Activated CD8-positive, alpha-beta memory T cell treated with anti-CD3 and anti-CD28 coated beads for 1 hour (primary cell): ENCODE measurements at places on chromosomes 12 and 14.
A peak's percentile ranks its signal among the peaks of the same experiment; 100 is the strongest.

GRCh38 chr12:69986114-69986513, 161.1 kb downstream of the MYRFL start:
- no peak for DNase-seq

- no peak for DNase-seq
Measured at GRCh38 chr12:49019443-49020324, 1.1 kb upstream of the PRKAG1 start.

DNA sequence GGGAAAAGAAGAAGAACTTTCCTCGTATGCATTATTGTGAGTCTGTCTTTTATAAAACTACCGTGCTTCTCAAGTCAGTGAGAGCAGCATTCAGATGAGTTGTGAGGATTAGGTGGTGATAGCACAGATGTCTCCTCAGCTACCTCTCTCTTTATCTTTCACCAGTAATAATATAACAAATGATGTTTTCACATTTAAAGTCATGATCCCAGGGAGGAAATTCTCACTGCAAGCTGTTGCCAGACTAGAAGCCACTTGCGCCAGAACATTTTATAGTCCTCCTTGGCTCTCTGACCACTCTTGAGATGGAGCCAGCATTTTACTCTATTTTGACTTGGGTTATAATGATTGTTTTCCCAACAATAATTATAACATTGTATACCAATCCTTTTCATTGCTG, 443.1 kb downstream of the AEBP2 start:
- DNase-seq = no peak

- DNase-seq = no peak
Measured at GRCh38 chr14:89207925-89208328, 209.1 kb downstream of the FOXN3 start.

DNA sequence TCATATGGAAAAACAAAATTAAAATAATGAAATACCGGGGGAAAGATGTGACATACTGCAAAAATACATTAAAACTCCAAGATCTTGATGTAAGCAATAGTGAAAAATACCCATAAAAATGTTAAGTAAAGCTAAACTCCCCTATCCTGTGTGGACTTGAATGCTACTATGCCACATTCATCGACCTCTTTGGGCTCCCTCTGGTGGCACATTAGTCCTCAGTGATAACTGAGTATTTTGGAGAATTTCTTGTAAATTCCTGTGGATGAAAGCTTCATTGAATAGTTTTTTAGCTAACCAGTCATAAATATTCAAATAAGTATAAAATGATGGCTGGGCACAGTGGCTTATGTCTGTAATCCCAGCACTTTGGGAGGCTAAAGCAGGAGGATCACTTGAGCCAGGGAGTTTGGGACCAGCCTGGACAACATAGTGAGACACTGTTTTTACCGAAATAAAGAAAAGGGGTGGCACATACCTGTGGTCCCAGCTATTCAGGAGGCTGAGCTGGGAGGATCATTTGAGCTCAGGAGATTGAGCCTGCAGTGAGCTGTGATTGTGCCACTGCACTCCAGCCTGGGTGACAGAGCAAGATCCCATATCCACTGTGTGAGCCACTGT, 42.4 kb upstream of the SGPP1 start:
- DNase-seq = peak; percentile 3

DNA sequence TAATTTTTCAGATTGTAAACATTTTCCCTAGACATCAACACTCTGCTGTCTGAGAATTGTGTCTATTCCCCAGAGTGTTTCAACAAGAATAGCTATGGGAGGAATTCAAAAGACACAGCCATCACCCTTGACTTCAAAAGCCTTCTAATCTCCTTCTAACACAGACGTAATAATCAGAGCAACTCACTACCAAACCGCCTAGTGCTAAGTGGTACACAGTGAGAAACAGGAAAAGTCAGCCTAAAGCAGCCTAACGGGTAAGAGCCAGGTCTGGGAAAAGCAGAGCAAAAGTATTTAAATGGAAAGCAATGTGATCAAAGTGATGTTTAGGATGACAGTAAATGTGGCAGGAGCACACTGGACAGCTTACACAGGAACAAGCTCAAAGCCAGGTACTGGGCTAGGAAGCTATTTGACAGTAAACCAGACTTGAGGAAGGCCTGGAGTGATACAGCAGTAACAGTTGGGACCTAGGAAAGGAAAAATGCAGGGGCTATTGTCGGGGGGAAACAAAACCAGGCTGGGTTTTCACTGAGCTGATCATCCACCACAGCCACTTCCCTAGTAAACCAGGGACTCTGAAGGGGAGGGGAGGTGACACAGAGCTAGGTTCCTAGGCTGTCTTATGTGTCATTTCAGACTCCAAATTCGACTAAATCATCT, 29.4 kb downstream of the CORO1C start:
- DNase-seq = no peak

GRCh38 chr12:57724936-57725740, 13.4 kb downstream of the AGAP2 start:
- no peak for DNase-seq

DNA sequence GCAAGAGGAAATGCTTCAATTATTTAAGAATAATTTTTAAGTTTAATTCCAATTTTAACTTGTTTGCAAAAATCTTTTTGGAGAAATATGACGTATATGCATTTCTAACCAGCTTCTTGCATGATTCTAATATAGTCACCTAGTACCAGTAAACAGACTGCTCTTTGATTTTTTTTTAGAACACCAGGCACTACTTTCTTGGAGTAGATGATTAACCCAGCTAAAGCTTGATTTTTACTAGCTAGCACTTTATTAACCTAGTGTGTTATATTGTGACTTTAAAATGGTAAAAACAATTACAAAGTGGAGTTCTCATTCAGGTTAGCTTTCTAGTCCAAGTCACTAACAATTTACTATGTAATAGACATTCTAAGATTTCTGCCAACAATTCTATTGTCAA, 32.6 kb upstream of the FGD4 start:
- no peak for DNase-seq

- no peak for DNase-seq
Measured at GRCh38 chr12:68831272-68831671, 23.3 kb downstream of the MDM2 start.

DNA sequence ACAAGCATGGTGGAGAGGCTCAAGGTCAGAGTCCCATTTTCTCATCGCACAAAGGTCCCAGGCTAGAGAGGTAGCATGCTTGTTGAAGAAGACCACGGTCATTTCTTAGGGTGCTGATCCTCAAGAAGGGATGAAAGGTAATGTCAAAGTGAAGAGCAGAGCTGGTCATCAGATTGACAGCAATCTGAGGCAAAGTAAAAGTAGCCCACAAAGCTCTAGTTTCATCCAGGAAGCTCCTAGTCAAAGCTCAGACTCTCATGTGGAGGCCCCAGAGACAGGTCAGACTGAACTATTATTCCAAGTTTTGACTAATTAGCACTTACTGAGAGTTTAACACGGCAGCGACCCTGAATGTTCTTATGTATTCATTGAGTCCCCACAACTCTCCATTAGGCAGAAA, 270.6 kb downstream of the RPS29 start:
- DNase-seq = no peak

GRCh38 chr12:6450869-6451347, 934 bp upstream of the TAPBPL start:
- DNase-seq = no peak

- DNase-seq = no peak
Measured at GRCh38 chr12:26740991-26741390, 92.0 kb downstream of the ITPR2 start.

DNA sequence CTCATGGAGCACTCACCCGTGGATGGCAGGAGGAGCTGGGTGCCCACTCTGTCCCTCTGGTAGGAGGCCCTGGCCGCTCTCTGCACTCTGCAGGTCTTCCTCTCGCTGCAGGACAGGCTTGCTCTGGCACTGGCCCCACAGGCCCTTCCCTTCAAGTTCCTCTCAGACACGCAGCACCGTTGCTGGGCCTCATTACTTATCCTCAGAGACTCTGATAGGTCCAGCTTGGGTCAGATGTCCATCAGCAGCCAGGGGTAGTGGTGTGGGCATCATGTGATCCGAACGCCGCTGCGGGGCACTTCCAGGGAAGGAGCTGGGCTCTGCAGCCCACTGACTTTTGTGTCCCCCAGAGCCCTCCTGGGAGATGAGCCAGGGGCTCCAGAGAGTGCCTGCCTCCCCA, 11.8 kb downstream of the OTUB2 start:
- no peak for DNase-seq

GRCh38 chr12:47850153-47851084, 30.7 kb upstream of the HDAC7 start:
- no peak for DNase-seq

DNA sequence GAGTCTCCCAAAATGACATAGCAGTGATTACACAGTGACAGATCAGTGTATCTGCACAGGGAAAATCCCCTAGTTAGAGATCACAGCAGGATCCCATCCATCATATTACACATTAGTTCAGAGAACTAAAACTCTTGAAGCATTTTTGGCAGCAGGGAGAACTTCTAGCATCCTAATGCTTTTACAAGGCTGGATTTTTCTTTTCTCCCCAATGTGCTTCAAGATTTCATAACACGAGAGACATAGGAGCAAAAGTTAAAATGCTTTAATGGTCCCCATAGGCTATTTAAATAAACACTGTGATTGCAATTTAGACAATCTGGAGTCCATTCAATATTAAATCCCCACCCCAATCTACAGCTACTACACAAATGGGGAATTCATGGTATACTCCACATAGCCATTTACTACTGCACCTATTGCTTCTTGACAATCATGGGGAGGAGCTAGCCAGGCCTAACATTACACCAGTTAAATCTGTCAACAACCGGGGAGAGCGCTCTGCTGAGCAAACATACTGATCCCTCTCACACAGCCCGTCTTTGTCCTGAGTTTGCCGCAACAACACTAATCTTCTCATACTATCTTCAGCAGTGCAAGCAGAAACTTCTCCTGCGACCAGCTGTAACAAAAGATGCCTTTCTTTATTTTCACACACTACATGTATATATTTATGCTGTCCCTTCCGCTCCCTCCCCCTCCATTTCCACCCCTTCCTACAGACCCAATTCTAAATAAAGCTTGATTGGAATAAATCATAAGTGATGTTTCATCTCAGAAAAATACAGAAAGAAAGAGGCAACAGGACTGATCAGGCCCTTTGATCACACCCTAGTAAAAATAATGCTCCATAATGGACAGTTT, 120.3 kb upstream of the SOX5 start:
- DNase-seq = no peak

GRCh38 chr12:41419131-41419893, 231.2 kb downstream of the PDZRN4 start:
- DNase-seq = no peak

DNA sequence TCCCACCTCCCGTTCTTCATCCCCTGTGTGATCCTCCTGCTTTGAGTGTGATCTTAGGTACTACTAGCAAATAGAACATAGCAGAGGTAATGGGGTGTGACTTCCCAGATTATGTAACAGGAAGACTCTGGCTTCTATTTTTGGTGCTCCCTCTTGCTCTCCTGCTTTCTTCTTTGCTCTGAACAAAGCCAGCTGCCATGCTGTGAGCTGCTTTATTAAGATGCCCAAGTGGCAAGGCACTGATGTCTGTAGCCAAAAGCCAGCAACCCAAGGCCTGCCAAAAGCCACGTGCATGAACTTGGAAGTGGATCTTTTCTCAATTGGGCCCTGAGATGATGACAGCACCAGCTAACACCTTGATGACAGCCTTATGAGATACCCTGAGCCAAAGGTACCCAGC, 5.8 kb upstream of the MFAP5 start:
- no peak for DNase-seq

DNA sequence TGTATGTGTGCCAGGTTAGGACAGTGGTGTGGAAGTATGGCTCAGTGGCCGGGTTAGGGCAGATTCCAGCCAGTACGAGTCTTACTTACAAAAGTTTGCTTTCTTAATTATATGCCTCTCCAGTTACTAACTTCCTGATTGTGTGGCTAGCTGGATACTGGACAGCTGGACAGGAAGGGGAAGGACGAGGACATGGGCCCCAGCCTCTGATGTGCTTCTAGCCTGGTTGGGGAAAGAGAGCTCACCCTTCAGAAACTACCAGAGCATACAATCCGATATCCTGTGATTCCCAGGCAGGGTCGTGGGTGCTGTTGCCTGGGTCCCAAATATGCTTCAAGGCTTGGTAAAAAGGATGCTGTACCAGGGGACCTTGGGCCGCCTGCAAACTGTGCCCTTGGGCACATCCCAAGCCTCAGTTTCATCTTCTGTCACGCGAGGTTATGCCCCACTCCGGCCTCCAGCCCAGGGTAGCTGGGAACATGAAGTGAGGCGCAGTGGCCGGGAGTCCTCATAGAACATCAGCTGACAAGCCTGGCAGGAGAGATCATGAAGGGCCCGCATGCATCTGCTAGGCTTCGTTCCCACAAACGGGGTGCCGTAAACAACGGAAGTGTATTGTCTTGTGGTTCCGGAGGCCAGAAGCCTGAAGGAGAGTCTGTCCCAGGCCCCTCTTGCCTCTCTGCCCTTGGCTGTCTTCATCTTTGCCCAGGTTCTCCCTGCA, 23.2 kb upstream of the RIN3 start:
- DNase-seq = no peak

DNA sequence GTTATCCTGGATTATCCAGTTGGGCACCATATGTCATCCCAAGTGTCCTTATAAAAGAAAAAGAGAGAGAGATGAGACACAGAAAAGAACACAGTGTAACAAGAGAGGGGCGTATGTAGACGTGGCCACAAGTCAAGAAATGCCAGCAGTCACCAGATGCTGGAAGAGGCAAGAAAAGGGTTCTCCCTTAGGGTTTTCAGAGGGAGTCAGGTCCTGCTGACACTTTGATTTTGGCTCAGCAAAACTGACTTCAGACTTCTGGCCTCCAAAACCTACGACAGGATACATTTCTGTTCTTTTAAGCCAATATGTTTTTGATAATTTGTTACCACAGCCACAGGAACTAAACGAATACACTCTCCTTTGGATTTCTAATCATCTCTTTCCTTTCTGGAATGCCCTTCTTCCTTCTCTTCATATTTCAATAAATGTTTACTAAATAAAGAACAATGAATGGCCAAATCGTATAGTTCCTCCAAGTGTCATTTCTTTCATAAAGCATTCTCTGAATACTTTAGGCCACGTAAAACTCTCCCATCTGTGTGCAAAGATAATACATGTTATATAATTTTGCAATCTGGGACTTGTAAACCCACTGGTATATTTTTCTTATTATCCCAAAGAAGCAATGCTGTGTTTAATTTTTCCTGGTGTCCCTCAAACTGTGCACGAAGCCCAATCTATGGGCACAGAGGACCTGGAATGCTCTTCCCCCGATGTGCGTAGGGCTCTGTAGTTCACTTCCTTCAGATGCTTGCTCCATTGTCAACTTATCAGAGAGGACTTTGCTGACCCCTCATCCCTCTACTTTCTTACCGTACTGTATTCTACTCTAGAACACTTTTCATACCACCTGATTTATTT, 303.6 kb downstream of the CEP128 start:
- no peak for DNase-seq

DNA sequence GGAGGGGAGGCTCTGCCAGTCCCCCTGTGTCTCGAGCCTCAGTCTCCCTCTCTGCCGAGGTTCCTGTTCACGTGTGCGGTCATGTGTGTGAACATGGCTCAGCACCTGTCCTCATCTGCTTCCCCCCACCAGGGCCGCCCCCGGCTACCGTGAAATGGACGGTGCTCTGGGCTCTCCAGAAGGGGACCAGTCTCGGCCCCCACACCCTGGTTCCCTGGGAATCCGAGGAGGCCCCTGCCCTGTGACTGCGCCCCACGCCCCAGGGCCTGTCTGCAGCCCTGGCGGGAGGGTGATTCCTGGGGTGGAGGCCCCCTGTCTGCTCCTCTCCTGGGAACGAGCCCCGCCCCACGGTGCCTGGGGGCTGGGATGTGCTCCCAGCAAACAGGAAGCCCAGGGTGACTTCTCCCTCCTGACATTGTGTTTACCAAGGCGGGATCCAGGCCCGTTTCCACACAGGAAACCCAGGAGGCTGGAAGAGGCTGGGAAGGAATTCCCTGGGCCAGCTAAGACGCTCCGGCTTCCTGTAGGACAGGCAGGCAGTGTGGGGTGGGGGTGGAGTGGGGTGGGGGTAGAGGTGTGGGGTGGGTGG, 46.6 kb downstream of the KIF26A start:
- DNase-seq = no peak
